ENCODE measurements at places on chromosomes 3 and 15.

DNA sequence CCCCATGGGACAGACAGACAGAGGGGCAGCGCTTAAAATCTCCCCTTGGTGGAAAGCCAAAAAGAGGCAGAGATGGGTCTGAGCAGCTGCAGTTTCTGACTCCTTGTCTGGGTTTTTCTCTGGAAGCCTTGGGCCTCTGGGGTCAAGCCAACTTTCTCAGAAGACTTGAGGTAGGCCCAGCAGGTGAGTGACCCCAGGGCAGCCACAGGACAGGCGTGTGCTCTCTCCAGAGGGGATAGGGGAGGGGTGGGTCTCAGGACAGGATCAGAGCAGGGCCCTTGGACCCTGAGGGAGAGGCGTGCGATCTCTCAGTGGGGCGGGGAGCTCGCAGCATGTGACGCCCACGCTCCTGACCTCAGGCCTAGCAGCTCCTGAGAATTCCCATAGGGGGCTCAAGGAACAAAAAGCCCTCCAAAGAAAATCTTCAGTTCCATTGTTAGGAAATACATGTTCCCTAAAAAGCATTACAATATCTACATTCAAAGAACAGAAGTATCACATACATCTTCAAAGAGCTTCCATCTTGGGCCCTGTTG, 34.6 kb upstream of the DUSP7 start:
- DNase-seq: no peak

DNA sequence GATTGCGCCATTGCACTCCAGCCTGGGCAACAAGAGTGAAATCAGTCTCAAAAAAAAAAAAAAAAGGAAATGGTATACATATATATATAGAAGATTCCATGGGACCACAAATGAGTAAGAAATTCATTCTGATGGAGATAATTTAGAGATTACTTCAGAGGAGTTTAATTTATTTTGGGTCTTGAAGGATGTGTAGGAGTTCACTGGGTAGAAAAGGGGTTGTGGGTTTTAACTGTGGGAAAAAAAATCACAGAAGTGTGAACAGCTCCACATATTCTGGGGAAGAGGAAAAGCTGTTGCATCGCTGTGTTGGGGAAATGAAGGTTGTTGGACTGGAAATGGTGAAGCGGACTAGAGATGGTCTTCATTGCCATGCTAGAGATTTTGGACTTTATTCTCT, 4.1 kb upstream of the ICE2 start:
- no peak for DNase-seq

- no peak for DNase-seq
Measured at GRCh38 chr3:10614168-10614567, 108.8 kb upstream of the ATP2B2 start.

DNA sequence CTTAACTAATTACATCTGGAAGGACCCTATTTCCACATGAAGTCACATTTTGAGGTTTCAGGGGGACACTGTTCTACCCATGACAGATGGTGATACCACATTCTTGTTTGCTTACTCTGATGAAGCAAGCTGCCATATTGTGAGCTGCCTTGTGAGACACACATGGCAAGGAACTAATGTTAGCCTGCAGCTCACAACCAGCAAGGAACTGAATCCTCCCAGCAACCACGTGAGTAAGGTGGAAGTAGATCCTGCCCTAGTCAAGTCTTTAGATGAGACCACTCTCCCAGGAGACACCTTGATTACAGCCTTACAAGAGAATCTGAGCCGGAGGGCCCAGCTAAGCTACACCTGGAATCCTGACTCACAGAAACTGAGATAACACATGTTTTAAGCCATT, 160.1 kb downstream of the PDE8A start:
- DNase-seq: no peak

DNA sequence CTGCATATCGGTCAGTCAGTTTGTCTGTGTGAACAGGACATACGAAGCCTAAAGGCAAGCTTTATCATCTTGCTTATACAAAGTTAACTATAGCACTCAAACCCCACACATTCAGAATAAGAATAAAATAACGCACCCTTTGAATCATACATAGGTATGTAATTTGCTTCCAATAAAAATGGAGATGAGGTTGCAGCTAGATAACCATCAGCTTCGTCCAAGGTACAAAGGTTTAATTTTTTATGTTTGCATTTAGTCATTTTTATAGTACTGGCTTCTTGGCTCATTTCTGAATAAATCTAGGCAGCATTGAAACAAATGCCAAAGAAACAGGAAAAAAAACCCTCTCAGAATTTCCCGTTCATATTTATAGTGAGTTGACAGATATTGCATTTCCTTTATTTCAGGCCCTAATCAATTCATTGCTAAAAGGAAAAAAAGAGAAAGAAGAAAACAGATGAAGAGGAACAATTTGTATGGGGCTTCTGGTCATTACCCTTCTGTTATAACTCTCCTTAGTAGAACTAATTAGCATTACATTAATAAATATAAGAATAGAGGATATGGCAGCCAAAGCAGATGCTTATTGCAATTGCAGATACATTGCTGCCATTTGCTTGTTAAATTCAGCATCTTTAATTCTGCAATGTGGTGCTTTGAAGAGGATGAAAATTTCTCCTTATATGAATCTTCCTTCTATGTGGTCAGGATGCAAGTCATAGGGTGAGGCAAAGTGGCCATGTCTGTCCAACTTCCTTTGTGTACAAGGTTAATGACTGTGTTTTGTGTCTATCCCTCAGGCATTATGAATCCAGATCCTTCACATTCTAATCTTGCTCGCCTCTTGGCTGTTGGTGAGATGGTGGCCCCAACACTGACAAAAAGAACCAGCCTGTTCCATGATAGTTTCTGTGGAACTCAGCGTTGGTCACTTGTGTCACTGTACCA, 550.0 kb downstream of the AGBL1 start:
- no peak for DNase-seq

- DNase-seq: no peak
Measured at GRCh38 chr3:99549220-99549619, 89.2 kb upstream of the COL8A1 start.

- DNase-seq: no peak
Measured at GRCh38 chr3:101478980-101479379, 34.0 kb downstream of the SENP7 start.

- DNase-seq: no peak
Measured at GRCh38 chr15:66592505-66593218, 26.9 kb upstream of the LCTL start.

Measured in AML-193 (cell line).